Endodermal cell (in vitro differentiated cells): ENCODE measurements at places on chromosomes 5 and 9.

GRCh38 chr9:118533101-118533500, 828.9 kb downstream of the TLR4 start:
- no peak for DNase-seq

- DNase-seq, result no peak
Measured at GRCh38 chr5:54656261-54656728, 138.7 kb downstream of the SNX18 start.

DNA sequence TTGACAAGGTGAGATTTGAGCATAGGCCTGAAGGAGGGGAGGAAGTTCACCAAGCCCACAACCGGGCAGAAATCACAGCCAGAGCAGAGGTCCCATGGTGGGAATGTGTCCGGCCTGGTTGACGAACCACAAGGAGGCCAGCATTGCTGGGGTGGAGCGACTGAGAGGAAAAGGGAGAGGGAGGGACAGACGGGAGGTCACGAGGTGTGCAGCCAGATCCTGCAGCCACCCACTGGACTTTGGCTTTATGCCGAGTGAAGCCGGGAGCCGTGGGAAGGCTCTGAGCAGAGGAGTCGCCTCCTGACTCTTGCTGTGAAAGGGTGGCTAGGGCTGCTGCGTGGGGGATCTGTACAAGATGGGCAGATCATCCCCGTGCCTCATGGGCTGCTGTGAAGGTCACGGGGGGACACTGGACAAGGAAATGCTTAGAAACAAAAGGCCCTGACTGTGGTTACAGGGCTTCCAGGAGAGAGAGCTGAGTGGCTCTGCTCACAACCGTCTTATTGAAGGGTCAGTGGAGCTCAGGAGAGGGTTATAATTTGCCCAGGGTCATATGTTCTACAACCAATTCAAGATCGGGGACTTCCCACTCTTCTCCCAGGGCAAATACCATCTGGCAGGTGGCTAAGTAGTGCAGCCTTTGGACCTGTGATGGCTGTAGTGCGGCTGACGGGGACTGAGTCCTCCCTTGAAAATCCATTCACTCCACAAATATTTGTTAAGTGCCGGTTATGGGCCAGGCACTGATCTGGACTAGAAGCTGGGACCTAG, 15.6 kb upstream of the CD74 start:
- no peak for DNase-seq

DNA sequence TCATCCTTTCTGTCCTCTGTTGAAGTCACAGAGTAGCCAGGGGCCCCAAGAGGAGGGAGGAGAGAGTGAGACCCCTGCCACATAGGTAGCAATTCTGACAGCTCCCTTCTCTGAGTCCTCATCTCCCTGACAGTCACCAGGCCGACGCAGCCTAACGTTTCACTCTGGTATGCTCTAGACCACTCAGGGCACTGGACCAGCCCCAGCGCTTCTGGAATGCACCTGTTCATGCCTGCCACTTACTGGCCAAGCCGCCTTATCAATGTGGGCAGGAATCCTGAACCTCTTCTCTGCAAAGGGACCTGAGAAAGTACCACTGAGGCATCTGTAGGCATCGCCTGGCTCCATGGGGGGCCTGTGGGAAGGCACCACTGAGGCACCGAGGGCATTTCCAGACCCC, 50.2 kb downstream of the SECISBP2 start:
- DNase-seq, result no peak

GRCh38 chr5:80920333-80920732, 39.8 kb upstream of the RASGRF2 start:
- no peak for DNase-seq

DNA sequence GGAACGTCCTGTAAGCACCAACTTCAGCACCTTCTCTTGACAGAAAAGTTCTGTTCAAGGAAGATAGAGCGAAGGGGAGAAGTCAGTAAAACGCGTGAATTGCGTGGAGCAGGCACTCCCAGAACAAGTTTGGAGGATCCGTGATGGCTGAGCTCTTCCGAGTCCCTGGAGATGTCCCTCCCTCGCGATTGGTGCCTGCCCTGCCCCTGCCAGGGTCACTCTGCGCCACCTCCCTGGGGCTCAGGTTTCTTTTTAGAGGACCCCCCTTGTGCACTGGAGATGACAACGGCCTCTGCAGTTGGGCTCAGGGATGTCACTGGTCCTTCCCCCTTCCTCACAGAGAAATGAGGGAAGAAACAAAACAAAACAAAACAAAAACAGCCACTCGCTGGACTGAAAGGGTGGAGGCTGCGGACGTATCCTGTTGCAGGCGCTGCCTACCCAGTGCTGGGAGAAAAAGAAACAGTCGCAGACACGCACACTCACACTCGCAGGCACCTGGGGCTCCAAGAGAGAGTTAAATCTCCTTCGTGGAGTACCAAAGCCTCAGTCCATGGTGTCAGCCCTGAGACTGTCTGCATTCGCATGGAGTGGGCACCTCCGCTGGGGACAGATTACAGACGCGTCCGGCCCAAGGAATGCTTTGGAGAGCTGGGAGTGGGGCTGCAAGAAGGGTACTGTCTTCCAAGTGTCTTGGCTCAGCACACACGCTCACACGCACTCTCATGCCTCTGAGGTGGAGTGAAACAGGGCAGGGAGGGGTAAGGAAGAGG, 512.7 kb downstream of the SLCO4C1 start:
- DNase-seq, result peak; percentile 64

GRCh38 chr5:116942622-116943021, 368.0 kb upstream of the SEMA6A start:
- no peak for DNase-seq

DNA sequence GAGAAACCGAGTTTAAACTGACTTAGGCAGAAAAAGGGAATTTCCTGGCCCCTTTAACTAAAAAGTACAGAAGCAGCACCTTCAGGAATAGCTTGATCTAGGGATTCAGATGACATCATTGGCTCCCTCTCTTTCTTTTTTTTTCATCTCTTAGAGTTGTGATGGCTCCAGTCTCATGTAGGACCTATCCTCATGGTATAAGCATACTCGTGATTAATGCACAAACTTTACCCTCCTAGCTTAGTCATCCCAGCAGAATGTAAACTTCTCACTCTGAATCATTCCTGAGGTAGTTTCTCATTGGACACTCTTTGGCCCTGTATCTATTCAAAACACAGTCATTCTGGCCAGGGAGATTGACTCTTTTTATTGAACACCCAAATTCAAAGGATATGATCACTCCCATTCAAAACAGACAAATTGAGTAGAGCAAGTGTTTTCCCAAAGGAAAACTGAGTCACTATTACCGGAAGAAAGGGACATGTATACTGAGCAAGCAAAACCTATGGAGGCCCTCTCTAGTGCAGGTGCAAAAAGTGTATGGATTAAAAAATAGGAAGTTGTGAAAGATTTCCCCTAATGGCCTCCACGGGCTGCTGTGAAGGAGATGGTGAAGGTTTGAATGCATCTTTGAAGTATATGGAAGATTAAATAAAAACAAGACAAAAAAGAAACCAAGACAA, 27.6 kb upstream of the SMIM23 start:
- DNase-seq, result no peak

DNA sequence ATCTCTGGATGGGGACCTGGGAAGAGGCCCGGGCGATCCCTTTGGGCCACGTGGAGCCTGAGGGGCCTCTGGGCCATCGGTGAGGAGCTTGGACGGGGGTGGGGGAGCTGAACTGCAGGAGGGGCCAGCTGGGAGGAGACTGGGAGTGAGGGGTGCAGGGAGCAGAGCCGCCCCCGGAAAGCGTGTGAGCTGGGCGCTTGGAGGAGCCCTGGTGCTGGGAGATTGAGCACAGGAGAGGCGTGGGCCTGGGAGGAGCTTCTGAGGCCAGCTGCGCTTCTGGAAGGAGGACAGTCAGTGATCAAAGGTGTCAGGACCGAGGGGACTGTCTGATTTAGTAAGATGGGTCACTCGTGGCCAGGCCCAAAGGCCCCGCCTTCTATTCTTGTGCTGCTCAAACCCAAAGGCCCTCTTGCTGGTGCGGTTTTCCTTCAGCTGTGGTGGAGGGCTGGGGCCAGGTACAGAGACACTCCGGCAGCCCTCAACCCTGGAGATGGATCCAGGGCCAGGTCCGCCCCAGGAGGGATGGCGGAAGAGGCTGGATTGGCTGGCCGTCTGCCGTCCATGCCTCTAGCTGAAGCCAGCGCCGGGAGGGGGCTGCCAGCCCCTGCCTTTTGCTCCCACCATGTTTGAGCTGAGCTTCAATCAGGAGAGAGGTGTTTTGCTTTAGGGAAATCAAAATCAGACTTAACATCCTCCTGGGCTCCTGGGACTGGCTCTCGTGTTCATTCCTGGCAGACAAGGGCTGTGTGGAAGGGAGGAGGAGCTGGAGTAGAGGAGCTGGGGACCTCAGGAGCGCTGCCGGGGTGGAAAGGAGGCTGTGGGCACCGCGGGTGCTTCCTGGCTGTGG, 21.6 kb downstream of the NCS1 start:
- peak; percentile 70 for DNase-seq

DNA sequence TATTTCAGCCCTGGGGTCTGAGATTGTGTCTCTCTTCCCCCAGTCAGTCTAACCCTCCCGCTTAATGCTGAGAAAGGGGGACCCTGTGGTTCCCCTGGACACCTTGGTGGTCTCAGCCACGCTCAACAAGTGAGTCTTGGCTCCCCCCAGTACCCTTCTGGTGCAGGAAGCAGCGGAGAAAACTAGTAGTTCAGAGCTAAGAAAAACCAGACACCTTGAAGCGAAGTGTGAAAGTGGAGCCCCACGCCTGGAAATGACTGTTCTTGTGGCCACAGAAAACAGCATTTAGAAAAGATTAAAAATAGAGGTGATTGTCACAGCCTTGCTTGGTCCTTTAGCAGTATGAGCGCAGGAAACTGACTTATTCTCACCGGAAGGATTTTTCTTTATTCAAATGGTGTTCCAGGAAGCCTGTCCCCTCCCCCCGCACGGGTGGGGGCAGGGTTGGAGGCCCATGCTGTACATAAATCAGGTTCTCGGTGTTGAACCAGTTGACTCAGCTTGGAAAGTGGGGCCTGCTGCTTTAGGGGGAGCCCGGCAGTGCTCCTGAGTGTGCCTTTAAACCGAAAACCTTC, 8.1 kb downstream of the ARPC5L start:
- no peak for DNase-seq

GRCh38 chr5:33271606-33272005, 169.2 kb upstream of the TARS1 start:
- no peak for DNase-seq

GRCh38 chr5:12315461-12315860, 411.2 kb upstream of the CTNND2 start:
- DNase-seq, result no peak

DNA sequence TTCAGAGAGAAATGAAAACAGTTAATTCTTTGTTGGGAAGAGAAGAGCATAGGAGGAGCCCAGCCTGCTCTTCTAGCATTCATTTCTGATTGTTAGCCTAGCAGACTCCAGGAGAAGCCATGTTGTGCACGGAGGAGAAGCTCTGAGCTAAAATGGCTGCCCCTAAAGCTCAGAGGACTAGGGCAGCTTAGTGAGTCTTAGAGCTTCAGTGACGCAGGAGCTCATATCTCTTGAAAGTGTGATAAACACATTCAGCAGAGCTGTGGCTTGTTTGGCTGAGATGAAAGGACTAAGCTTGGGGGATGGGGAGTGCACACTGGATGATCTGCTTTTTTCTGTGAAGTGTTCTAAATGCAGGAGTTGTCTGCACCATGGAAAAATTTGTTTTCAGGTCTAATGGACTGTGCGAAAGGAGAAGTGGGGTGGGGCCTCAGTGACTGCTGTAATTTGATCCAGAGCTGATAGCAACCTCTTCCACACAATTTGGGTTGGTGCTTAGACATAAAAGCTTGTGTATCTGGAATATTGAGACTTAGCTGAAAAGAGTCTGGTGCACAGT, 58.5 kb downstream of the ZNF462 start:
- DNase-seq, result peak; percentile 60

- DNase-seq, result no peak
Measured at GRCh38 chr5:14156650-14157492, 13.7 kb downstream of the TRIO start.

DNA sequence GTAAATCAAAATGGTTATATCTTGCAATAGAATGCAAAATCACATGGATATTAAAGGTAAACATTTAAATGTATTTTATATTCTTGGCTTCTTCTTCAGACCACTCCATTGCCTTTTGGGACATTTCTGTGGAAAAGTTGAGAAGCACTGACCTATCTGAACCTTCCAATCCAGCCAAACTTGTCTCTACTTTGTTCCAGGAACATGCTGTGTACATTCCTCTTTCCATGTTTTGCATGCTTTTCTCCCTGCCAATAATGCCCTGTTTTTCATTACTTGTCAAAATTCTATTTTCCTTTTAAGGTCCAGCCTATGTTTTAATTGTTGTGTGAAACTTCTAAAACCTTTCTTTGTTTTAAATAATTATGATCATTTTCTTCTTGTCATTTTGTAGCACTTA, 28.3 kb downstream of the JAK2 start:
- DNase-seq, result no peak

GRCh38 chr9:129735546-129735945, 17.3 kb downstream of the PTGES start:
- no peak for DNase-seq

DNA sequence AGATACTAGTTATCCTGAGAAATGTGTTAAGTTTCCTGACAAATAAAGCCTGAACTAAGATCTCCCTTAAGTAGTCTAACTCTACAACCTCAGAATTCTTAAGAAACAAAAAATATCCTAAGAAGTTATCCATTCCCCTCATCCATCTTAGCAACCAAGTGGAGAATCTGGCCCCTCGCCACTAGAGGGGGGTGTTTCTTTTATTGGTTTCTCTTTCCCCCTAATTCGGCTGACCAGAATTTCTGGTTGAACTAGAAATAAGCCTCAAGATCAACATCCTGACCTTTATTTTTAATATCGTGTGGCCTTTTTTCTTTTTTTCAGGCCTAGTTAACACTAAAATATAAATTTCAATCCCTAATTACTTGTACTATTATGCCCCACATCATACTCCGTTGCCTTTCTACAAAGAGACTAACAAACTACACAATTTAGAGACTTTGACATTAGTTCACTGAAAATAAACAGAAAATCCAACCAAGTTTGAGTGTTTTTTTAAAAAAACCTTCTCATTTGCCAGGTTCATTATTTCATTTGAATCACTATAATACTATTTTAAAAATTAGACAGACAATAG, 14.3 kb upstream of the NR4A3 start:
- DNase-seq, result peak; percentile 82

- DNase-seq, result no peak
Measured at GRCh38 chr9:95551406-95551805, 34.6 kb upstream of the PTCH1 start.

GRCh38 chr5:61163905-61164304, 1.6 kb upstream of the SMIM15 start:
- DNase-seq, result no peak
